NCI-H510A (cell line): ENCODE measurements at places on chromosomes 2 and 18.

GRCh38 chr2:168458139-168458538 lies 2.1 kb downstream of the CERS6 start:
- DNase-seq: no peak

- DNase-seq: no peak
These were observed 148.2 kb downstream of the RND3 start for GRCh38 chr2:150339282-150339681.

DNA sequence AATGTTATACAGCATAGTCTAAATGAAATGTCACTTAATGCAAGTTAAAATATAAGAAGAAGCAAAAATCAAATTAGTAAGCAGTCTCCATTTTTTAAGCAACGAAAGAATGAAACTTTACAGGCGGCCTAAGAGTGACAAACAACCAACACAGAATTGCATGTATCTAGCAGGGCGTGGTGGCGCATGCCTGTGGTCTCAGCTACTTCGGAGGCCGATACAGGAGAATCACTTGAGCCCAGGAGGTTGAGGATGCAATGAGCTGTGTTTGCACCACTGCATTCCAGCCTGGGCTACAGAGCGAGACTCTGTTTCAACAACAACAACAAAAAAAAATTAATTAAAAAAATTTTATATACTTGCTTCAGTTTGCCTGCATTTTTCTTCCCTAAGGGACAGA lies 16.6 kb downstream of the RBMS1 start:
- DNase-seq: no peak

GRCh38 chr2:238702276-238703052 lies 145.4 kb upstream of the TWIST2 start:
- DNase-seq: no peak

DNA sequence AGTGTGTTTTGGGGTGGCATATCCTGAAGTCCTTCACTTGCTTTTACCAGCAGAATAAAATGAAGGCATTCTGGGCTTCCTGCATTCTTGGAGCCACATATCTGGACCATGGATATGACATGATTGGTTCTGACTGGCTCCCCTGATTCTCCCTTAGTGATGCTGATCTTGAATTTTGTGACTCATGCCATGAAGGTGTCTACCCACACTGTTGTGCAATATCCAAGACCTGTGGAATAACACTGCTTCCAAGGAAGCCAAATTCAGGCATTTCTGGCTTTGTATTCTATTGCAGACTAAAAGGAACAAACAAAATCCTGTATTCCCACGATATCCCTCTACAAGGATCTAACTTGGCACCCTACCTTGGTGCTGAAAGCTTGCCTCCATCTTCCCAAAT lies 125.8 kb downstream of the LYPD6B start:
- no peak for DNase-seq

- peak; percentile 51 for DNase-seq
These were observed 847 bp downstream of the SERPINE2 start for GRCh38 chr2:224038049-224038829.

DNA sequence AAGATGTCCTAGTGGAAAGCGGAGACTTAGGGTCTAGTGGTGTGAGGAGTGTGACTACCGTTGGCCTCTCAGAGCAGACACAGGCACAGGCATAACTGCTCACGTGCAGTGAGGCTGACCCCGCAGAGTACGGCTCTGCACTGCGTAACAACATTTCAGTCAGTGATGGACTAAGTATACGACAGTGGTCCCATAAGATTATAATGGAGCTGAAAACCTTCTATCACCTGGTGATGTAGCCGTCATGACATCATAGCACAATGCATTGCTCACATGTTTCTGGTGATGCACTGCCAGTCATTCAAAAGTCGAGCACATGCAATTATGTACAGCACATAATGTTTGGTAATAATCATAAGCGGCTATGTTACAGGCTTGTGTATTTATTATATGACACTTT lies 179.6 kb downstream of the VAPA start:
- DNase-seq: no peak

DNA sequence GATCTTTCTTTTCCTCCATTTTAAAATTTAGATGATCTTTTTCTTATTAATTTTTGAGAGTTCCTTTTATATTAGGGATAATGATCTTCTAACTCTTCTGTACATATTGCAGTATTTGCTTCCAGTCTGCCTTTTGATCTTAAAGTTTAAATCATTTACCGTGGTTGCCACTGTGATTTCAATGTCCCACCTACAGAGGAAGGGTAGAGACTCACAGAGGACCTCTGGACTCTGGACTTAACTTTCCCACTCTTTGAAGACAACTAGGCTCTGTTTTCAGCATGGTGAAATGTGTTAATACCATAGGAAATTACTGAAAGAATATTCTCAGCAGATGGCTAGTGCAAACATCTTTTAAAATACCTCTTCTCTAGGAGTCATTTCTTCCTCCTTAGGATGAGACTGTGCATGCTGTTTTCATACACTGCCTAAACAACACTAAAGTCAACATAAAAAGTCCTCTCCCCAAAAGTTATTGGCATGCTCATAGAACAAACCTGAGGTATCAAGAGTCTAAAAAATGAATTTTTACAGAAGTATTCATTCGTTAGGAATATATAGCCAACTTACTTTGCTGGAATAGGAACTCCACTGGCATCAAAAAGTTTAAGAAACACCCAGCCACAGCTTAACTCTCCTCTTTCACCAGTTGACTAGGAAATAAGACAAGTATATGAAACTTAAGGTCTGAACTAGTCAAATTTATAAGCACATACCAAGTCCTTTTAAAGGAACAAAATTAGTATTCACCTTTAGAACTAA lies 30.7 kb upstream of the MALL start:
- no peak for DNase-seq

DNA sequence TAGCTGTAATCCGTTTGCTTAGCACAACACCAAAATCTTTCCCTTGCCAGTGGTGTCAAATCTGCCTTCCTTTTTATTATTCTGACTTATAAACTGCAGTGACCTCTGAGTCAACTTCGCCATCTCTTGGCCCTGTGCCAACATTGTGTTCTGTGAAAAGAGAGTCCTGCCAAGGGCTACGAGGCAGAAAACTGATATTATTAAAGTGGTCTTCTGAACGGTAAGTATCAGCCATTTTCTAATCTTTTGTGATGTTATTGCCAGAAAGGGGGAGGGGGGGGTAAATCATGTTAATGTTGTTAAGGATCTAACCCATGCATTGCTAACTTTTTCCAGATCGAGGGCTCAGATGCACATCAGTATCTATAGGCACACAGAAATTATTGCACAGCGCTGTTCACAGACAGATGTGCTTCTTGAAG lies 121.5 kb upstream of the LTBP1 start:
- no peak for DNase-seq

- no peak for DNase-seq
These were observed 82.4 kb downstream of the DTNB start for GRCh38 chr2:25590921-25591505.

- DNase-seq: peak; percentile 39
These were observed 34.5 kb upstream of the ARL5A start for GRCh38 chr2:151862700-151863099.

DNA sequence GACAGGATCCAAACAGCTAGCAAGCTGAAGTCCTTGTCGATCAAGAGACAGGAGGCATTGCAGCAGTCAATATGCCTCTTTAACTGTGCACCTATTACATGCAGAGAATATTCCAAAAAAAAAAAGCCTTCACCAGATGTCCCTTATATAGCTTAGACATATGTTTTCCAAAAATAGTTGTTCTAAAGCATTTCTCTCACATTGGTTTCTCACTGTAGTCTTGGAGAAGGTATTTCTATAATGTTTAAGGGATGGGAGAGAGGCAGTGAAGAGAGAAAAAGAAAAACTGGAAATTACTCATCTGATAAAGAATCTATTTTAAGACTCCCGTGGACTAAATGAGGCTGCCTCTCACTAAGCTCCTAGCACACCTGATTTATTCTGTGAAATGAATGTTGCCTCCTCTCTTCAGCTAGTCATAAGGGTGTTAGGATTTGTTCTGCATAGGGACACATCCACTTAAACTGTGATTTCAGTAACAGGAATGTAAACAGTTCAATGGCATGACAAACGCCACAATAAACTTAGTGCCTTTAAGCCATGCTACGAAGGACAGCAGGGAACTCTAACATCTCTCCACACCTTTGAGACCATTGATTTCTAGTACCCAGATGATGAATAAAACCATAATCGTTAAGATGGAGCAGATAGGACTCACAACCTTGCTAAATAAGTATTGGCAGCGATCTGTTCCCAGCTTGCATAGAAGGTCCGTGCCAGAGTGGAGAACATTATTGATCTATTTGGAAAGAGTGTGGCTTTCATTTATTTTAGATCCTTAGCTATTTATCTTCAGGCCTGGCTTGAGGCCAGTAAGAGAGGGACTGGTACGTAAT lies 98.6 kb upstream of the NCK2 start:
- no peak for DNase-seq

- DNase-seq: no peak
These were observed 22.4 kb upstream of the ARMC9 start for GRCh38 chr2:231176066-231176465.

DNA sequence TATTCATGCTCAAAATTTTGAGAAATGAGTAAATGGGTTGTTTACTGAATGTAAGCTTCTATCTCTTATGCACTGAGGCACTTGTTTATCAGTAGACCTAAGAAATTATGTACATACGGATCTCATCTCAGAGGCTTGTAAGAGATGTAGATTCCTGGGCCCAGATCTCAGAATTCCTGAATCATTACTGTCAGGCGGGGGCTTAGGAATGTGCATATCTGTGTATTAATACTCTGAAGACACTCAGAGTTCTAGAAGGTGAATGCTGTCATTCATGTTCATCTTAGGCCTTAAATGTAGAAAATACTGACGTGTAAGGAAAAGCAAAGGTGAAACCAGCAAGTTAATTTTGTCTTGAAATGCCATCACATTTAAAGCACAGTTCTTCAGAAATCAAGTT lies 169.6 kb downstream of the FMNL2 start:
- DNase-seq: no peak

GRCh38 chr2:69201259-69201658 lies 185.8 kb downstream of the GFPT1 start:
- no peak for DNase-seq

DNA sequence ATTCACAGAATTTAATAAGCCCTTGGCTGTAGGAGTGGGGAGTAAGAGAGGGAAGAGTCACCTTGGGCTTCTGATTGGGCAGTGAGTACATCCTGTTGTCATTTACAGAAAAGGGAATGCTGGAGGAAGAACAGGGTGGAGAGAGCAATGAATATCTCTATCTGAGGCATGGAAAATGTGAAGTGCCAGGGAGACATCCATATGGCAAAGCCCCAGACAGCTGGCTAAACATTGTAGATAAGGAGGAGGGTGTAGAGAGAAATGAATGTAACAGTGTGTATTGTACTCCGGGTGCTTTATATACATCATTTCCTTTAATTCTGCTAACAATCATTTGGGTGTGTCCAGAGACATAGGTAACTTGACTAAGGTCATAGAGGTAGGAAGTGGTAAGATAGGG lies 103.5 kb downstream of the UPP2 start:
- DNase-seq: peak; percentile 10

GRCh38 chr2:183010112-183010511 lies 28.1 kb downstream of the NCKAP1 start:
- peak; percentile 82 for DNase-seq

DNA sequence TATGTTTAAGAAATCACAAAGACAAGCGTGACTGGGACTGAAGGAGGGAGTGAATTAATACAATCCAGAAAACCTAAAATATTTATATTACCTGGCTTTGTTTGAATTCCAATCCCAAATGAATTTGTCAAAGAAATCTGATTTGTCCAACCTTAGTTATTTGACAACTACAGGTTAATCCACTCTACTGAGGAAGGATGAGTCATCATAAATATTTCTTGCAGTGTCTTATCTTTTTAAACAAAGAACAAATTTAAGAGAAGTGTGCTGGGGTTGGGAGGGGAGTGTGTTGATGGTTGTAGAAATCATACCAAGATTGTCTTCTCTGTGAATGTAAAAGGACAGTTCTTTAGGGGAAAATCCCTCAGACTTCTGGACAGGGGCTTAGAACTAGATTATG lies 1106.3 kb upstream of the SLC39A10 start:
- DNase-seq: no peak

- peak; percentile 74 for DNase-seq
These were observed 147.9 kb upstream of the CBLN2 start for GRCh38 chr18:72692086-72692485.

- no peak for DNase-seq
These were observed 142.1 kb downstream of the ARHGAP28 start for GRCh38 chr18:6871566-6871965.

GRCh38 chr18:5662586-5663090 lies 118.8 kb upstream of the EPB41L3 start:
- DNase-seq: no peak

DNA sequence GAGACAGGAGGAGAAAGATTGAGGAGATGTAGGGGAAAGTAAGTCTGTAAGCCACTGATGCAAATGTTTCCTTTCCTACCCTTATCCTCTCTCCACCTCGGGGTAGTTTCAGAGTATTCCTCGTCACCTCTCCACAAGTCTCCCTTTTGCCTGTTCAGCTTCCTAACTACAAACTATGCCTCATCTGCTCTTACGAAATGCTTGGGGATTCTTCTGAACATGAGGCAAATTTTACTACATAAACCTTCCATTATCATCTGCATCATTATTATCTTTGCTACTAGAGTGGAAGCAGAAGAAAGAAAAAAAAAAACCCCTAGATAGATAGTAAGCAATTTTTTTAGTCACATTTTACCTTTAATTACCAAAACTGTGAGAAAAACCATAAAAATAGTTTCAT lies 43.1 kb upstream of the CWC22 start:
- no peak for DNase-seq

DNA sequence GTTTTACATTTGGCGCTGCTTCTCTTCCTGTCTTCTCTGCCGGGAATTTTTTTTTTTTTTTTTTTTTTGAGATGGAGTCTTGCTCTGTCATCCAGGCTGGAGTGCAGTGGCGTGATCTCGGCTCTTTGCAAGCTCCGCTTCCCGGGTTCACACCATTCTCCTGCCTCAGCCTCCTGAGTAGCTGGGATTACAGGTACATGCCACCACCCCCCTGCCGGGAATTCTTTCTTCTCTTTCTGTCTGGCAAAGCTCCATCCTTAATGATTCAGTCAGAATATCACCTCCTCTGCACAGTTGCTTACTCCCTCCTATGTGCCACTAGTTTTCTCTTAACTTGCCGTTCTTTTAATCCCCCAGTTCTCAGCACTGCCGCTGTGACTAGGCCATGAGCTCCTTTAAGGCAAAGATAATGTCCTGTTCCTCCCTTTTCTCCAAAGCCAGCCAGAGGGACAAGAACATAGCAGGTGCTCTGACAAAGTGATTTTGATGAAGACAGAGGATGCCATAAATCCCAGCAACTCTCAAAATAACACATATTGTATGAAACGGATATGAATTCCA lies 112.1 kb upstream of the LRATD1 start:
- no peak for DNase-seq

DNA sequence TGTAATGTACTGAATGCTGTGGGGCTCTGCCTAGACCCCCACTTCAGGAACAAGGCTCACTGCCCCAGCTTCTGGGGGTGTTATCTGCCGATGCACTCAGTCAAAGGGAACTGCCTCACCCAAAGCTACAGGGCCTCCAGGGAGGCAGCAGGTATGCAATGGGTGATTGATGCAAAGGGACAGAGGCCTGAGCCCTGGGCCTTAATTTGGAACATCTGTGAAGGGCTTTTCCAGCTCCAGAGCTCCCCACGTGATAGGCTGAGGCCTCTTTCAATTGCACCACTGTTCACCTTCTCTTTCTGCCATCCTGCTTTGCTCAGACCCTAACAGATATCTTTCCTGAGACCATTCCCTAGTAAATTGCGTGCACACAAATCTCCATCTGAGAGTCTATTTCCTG lies 131.0 kb downstream of the ATL2 start:
- no peak for DNase-seq

- peak; percentile 94 for DNase-seq
These were observed at the start of gene SIX2 for GRCh38 chr2:45009303-45009927. SIX2 (minus strand) TSS chr2:45009452; CDS start chr2:45009110, 342 bp downstream.

- no peak for DNase-seq
These were observed 42.6 kb upstream of the MAP3K20 start for GRCh38 chr2:173033084-173033483.
